ENCODE measurements at places on chromosomes 5 and 9. TPM values are rescaled to one million over a fixed set of nuclear protein-coding genes. Genes with fewer than 3 reads are reported as not detected.

PDZD2 gene
- 2.2 TPM for total RNA-seq

UGT3A2 gene
- total RNA-seq: not detected

C5orf52 gene
- not detected for total RNA-seq

EPB41L4B gene
- 0.26 TPM for total RNA-seq

ARHGEF39 gene
- total RNA-seq: 1.0 TPM

EMB gene
- 148 TPM for total RNA-seq

RXRA gene
- total RNA-seq: 17.7 TPM

PLEKHG4B gene
- total RNA-seq: not detected

PIGO gene
- total RNA-seq: 23.0 TPM

IFNA2 gene
- not detected for total RNA-seq

DNA sequence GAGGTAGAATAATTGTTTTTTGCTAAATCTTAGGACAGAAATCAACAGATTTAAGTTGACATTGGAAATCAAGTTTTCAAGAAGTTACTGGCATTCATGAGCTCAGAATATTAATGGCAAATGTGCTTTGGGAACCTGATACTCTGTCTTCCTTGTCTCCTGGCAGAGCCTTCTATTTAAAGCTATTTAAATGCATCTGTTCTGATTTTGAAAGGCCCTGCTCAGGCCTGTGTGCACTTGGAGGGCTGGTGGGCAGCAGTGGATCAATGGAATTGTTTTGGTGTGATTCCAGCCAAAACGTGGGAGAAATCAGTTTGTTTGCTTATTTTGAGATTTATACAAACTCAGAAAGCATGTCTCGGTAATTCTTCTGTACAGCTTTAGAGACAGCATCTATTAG, 38.5 kb downstream of the FBXL7 start:
- DNase-seq: no peak

GRCh38 chr9:128882677-128883603, 1.0 kb downstream of the LRRC8A start:
- no peak for DNase-seq

DNA sequence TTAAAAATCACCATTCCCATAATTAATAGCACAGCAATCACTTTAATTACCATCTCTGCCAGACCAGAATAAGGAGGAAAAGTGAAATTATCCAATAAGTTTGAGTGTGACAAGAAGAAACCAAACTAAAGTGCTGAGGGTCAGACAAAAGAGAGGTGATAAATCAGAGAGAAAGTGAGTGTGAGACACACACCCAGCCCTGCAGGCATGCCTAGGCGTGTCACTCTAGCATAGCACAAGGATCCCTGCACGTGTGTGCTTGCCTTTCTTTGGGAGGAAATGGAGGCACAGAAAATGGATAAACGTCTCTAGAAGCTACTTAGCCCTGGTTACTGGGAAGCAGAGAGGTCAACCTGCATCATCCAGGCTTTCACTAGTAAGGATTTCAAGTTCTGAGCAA, 56.2 kb downstream of the SEMA6A start:
- DNase-seq: no peak

GRCh38 chr9:130860458-130861316, 25.6 kb downstream of the ABL1 start:
- DNase-seq: no peak

GRCh38 chr9:88289532-88289931, 98.7 kb upstream of the SPIN1 start:
- no peak for DNase-seq

GRCh38 chr9:129669141-129669718, 3.8 kb downstream of the PRRX2 start:
- no peak for DNase-seq

- no peak for DNase-seq
These were observed 8.3 kb upstream of the ENC1 start for GRCh38 chr5:74648835-74649293.

DNA sequence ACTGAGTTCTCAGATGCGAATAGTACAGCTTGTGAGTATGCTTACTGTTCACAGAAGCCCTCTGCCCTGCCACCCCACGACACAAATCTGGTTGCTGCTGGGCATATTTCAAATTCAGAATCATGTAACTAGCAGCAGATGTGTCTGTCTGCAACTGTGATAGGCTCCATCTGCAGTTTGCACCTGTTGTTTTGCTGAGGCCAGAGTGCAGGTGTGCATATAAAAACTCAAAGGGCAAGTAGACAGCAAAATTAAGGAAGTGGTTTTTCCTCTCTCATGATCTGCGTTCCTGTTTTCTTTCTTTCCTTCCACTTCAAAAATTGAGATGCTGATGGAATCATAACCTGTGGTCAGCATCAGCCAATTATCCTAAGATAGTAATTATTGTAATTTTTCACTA, 1000.5 kb downstream of the PTPRD start:
- DNase-seq: no peak

GRCh38 chr5:141003791-141004611, 37.7 kb downstream of the PCDHAC2 start:
- DNase-seq: no peak

All from T-cell (primary cell).